Left ventricle myocardium inferior (tissue), 1 donor: ENCODE measurements at places on chromosomes 4 and X. TPM values are rescaled to one million over a fixed set of nuclear protein-coding genes. Genes with fewer than 3 reads are reported as not detected.

DNA sequence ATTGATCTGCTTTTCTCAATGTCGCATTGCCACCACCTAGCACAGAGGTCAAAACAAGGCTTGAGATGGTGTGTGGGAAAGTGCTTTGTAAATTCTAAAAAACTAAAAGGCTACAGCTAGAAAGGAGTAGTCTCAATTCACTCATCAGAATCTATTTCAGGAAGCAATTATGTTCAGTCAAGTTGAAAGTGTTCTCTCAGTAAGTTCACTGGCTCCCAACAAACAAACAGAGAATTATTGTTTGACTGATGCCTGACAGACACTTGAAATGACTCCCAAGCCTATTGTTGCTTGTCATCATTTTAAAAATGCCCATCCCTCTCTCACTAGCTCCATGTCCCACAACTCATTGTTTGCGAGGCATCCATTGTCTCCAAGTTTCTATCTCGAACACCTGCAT is 419.6 kb upstream of the CPEB2 start:
- DNase-seq, result no peak

- no peak for DNase-seq
Observed at GRCh38 chrX:15202454-15203177, 67.3 kb downstream of the ASB9 start.

- DNase-seq, result no peak
Observed at GRCh38 chrX:153769158-153769864, 5.3 kb downstream of the PLXNB3 start.

DNA sequence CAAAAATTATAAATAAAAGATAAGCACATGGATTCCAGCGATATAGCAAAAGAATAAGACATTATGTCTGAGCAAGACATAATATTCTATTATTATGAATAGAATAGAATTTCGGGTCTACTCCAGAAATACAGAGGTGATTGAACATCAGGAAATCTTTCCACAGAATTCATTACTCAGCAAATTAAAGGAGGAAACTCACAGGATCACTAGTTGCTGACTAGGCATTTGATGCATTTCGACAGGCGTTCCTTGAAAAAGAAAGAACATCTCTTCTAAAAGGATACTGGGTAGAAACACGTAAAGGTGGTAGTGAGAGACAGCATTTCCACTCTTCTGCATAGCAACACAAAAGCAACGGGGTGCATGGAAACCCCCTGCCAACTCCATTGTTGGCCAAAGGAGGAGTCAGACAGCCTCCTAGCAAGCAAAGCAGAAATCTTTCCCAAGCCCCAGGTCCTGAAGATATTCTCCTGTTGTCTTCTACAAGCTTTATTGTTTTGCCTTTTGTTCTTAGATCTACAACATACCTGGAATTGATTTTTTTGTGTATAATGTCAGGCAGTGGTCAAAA is 14.3 kb upstream of the PDZD4 start:
- no peak for DNase-seq

- no peak for DNase-seq
Observed at GRCh38 chr4:58247792-58248191, 1137.6 kb upstream of the IGFBP7 start.

- no peak for DNase-seq
Observed at GRCh38 chr4:15953625-15954024, 9.3 kb downstream of the FGFBP2 start.

DNA sequence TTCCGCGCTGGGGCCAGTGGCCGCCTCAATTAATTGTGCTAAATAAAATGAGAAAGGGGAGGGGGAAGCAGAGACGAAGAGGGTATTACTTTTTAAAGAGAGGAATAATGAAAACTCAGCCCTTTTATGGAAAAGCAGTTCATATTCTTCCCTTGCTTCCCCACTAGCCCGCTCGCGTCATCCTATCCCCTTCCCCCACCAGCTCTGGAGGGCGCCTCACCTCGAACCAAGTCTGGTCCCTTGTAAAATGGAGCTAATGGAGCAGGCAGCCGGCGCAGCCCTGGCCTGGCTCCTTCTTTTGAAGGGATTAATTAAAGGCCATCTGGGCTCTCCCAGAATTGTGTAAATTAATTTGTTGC is 511 bp upstream of the NKX6-1 start:
- no peak for DNase-seq

DNA sequence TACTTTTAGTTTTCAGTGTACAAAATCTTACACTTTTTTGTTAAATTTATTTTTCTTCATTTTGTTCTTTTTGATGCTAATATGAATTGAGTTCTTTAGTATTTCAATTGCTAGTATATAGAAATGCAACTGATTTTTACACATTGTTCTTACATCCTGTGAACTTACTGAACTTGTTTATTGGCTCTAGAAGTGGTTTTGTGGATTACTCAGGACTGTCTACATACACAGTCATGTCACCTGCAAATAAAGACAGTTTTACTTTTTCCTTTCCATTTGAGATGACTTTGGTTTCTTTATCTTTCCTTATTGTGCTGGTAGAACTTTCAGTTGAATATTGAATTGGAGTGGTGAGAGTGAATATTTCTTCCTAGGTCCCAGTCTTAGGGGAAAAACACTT is 40.8 kb upstream of the ANXA10 start:
- no peak for DNase-seq

DNA sequence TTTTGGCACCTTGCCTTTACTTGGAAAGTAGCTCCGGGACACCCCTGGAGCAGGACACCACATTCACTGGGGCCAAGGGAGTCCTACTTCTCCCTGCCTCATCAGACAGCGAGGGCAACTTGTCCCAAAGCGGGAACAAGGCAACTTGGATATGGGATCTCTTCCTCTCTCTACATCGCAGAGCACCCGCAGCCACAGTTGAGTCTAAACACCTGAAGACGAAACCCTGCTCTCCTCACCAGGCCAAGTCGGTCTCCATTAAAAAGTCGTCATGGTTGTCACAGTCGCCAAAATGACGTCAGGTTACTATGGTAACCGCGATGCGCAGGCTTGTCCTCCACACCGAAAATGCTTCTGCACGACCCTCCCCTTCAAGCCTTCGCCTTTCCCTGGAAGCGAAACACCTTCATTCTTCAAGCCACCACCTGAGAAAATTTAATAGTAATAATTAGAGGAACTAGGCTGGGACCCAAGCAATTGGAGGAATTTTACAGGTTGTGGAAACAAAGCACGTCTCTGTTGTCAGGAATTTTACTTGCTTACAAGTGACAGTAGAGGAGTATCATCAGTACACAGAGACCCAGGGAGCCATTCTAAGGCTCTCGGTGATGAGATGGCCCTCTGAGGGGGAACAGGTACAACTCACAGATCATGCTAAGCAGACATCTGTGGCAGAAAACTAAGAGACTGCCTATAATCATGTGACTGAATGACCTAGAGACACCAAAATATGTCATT is 30.5 kb upstream of the TCEAL4 start:
- peak; percentile 17 for DNase-seq

- no peak for DNase-seq
Observed at GRCh38 chr4:24322995-24323394, 261.4 kb downstream of the DHX15 start.

- DNase-seq, result no peak
Observed at GRCh38 chrX:44484607-44485146, 58.0 kb downstream of the FUNDC1 start.

The INTS12 gene
- total RNA-seq, result 20.6 TPM

The MAMLD1 gene
- 1.8 TPM for total RNA-seq

The INPP4B gene
- total RNA-seq, result 61.1 TPM
